ENCODE measurements at places on chromosomes 2 and 18.

GRCh38 chr2:128037649-128038048, 9.8 kb upstream of the SAP130 start:
- DNase-seq = no peak

DNA sequence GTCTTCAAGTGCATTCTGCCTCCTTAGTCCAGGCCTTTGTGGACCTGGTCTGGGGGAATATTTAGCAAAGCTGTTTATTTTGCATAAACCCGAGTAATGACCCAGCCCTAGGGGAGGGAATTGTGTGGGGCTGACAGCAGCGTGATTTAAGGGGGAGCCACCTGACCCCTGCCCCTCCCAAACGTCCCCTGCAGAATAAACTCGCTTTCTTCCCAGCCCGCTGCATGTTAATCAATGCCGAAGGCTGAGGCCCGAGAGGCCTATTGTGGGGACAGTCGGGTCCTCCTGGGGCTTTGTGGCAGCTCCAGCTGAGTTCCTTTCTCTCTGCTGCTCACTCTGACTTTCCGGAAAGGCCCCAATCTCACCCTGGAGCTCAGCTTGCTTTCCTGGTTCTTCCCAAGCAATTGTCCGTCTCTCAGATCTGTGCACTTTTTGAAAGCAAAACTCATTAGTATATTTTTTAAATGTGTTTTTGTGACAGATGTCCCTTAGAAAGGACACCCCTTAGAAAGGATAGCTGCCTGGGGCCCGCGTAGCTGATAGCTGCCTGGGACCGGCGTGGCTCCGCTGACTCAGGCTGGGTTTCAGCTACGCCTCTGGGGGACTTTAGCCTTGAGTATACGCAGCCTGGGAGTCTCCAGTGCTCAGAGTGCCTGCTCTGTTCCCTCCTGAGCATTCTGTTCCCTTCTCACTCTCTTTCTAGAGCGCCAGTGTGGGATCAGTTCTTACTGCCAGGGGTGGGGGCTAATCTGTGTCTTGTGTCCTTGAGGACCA, 158.3 kb downstream of the GLI2 start:
- no peak for DNase-seq

GRCh38 chr18:39587586-39587985, 2022.0 kb upstream of the CELF4 start:
- no peak for DNase-seq

DNA sequence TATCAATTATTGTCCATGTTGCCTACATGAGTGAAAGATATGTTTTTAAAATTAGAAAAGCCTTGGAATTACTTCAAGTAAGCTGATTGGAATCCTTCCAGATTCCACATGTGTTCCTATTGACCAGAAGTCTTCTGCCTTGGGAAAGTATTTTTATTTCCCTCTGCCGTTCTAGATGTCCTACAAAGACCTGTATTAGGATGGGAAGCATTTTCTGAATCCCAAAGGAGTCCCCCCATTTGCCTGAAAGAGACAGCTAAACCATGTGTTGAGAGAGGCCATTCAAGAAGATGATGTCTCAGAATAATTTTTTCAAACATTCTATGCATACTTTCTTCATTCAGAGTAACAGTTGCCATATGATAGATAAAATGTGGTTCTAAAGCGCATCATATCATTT, 19.0 kb upstream of the MYO1B start:
- DNase-seq = no peak

DNA sequence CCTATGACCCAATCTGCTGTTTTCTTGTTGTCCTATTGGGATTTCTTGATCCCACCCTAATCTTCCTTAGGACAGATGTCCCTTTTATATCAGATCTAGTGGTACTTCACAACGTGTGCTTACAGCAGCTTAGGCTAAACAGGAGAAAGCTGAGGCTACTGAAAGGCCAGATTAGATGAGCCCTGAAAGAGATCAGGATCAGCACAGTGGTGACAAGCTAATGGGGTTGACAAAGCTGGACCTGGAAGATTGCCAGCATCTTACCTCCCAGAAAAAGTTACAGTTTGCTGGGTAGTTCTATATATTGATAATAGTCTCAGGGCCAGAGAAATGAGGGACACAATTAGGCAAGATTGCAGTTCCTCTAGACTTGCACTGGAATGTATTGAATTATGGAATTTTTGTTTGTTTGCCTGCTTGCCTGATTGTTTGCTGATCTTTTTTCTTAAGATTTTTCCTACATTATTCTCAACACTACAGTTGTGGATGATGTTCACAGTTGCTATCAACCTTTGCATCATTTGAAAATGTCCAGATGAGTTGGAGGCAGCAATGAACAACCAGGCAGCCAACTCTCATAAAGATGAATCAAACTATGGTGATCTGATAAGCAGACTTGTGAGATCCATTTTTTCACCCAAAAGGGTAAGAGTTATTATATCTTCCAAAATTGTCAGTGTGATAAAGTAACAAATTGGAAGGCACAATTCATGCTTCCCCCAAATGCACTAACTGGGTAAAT, 49.1 kb upstream of the PIK3C3 start:
- DNase-seq = no peak

- no peak for DNase-seq
Measured at GRCh38 chr2:128410035-128410757, 91.5 kb upstream of the HS6ST1 start.

DNA sequence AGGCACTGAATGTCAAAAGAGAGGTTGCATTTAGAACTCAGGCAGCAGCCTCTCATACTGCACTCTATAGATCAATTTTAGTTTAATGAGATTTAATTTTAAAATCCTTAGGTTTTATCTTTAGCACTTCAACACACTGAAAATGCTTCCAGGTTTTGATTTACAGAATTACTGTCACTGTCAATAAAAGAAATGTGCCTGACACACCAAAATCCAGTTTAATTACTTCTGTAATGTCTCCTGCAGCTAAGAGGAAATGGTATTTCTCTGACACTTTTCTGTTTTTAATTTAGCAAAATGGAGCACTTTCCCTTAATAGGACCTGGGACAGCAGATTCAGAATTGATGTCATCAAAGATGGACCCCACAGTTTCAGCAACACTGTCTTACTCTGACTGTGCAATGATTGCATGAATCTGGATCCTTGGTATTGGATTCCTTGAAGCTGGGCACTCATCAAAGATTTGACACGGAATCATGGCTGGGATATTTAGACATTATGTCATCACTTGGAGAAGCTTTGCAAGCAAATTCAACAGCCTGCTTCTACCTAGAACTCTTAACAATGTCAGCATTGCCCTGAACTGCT, 576.5 kb downstream of the NRXN1 start:
- DNase-seq = no peak

DNA sequence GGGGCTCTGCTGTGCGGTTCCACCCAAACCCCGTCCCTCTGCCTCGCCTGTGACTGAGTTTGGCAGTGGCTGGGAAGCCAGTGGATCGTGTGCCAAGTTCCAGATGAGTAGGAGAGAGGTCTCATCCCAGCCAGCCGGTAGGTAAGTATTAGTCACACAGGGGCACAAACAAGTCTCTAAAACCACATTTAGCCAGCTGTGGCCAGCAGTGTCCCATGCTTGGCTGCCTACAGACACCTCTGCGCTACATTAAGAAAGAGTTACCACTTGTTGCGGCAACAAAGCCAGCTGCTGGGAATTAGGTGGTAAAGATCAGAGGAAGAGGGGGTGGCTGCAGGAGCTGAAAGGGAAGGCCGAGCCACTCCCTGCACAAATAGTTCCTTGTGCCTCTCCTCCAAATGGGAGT, 81.2 kb downstream of the GATA6 start:
- no peak for DNase-seq

- DNase-seq = peak; percentile 68
Measured at GRCh38 chr2:60530660-60531281, 22.7 kb downstream of the BCL11A start.

DNA sequence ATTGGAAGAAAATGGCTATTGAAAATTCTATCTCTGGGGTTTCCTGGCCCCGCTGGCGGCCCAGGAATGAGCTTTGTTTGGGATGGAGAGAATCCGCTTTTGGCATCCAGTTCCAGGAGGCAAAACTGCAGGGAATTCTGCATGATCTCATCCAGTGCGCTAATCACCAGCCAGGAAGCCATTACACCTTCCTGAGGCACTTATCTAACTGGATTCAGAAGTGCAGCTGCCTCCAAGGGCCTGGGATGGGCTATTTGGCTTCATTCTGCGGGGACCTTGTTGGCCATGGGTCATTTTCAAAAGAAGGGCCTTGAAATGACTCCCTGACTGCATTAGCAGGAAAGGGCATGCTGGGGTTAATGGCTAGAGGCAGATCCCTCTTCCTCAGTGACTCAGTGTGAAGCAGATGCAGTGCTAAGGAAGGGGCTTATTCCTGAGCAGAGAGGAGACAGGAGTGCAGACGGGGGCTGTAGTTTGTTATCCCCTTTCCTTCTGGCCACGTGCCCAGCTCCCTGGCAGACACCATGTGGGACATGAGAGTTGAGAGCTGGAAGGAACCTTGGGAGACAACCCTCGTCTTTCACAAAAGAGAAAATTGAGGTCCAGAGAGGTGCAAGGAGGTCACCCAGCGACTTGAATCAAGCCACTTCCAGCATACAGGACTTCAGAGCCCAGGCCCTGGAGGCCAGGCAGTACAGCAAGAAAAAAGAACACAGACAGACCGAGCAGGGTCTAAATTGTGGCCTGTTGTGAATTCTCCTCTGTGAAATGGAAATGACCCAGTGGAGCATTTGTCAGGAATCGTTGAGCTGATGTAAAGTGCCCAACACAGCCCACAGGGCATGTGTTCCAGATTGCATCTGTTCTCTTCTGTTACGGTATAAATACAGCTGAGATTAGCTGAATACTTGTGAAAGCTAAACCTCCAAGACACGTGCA, 161.8 kb downstream of the PRKCE start:
- no peak for DNase-seq

DNA sequence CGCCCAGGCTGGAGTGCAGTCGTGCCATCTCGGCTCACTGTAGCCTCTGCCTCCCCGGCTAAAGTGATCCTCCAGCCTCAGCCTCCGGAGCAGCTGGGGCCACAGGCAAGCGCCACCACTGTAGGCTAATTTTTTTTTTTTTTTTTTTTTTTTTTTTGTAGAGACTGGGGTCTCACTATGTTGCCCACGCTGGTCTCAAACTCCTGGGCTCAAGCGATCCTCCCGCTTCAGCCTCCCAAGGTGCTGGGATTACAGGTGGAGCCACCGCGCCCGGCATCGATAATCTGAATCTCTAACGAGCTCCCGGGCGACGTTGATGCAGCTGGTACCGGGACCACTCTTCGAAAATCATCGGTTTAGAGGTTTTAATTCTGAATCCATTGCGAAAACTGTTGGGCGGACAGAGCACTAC, 520 bp upstream of the CYP20A1 start:
- DNase-seq = no peak

GRCh38 chr2:173750353-173750801, 214.8 kb downstream of the SP3 start:
- no peak for DNase-seq

DNA sequence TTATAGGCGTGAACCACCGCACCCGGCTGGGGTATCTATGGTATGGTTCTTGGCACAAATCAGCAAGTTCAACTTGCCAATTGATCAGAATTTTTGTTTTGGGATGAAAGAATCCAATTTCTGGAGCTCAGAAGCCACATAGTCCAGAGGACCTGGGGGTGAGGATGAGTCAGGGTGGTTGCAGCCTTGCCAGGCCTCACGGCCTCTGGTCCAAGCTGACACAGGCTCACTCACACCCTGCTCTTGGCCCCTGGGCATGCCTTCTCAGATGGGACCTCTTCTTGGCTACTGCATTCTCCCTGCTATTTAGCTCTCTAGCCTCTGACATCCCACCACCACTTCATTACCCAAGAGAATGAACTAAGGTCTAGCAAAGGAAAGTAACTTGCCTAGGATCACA, 16.3 kb downstream of the CAPG start:
- DNase-seq = no peak

- no peak for DNase-seq
Measured at GRCh38 chr2:192127434-192127833, 67.3 kb downstream of the TMEFF2 start.

- DNase-seq = peak; percentile 23
Measured at GRCh38 chr2:240060977-240061591, 7.8 kb upstream of the OR6B3 start.

GRCh38 chr18:12085786-12086185, 7.9 kb upstream of the ANKRD62 start:
- DNase-seq = no peak

DNA sequence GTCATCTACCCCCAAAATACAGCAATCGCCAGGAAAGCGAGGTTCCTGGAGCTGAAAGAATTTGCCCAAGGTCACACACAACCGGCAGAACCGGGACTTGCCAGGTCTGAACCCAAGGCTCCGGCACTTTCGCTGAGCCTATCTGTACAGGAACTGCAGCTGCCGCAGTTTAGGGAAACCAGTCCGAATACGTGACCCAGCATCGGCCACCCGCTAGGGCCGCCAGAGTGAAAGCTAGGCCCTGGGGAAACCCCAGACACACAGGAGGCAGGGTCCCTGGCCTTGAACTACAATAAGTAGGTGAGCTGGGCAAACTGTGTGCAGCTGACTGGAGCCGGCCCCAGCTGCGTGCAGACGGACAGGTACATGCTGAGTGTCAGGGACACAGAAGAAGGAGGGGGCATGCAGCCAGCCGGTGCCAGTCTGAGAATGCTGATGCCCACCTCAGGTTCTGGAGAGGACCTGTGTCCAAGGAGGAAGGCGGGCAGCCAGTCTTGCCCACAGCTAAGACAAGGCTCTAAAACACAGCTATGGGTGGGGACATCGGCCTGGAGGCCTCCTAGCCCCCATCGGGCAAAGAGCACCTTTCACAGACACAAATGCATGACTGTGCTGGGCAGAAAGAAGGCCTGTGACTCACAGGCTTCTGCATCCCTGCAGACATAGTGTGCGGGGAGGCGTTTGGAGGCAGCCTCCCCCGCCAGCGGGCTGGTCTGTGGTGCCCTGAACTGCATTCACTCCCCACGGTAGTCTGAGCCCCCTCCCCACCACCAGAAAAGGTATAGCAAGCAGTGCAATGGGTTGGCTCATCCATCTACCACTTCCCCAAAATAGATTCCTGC, 107.4 kb upstream of the ID2 start:
- DNase-seq = peak; percentile 31

DNA sequence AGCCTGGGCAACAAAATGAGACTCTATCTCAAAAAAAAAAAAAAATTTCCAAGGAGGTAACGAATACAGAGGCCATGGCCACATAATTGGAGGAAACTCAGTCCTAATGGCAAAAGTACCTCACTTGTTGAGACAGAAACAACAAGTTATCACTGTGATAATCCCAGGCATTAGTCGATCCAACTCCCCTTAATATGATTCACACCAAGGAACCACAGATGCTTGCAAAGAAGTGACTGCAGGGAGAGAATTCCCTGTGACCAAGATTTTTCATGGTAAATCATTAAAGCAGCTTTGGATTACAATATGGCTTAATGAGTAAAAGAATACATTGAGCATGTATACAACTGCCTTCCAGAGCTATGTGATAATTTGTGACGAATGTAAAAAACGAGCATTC, 80.4 kb upstream of the RNU4ATAC start:
- DNase-seq = no peak

- DNase-seq = no peak
Measured at GRCh38 chr2:214484239-214484638, 73.4 kb downstream of the VWC2L start.

- DNase-seq = no peak
Measured at GRCh38 chr2:199458009-199458805, 468 bp upstream of the SATB2 start.
